Naive thymus-derived CD8-positive, alpha-beta T cell (primary cell): ENCODE measurements at places on chromosomes 12 and 14. TPM values are rescaled to one million over a fixed set of nuclear protein-coding genes. Genes with fewer than 3 reads are reported as not detected.
A peak's percentile ranks its signal among the peaks of the same experiment; 100 is the strongest.

- no peak for DNase-seq
These were observed 8.4 kb downstream of the TSPAN9 start for GRCh38 chr12:3085341-3086139.

GRCh38 chr14:74347097-74347794 lies 1.0 kb upstream of the VRTN start:
- no peak for DNase-seq

GRCh38 chr12:92735131-92735721 lies 32.4 kb downstream of the PLEKHG7 start:
- DNase-seq = no peak

ACRBP gene
- total RNA-seq = 14.3 TPM

MAP3K9 gene
- 7.8 TPM for total RNA-seq

LRP1-AS gene
- not detected for total RNA-seq

SLC6A15 gene
- not detected for total RNA-seq

MIP gene
- total RNA-seq = not detected

CHURC1 gene
- 99.9 TPM for total RNA-seq

DNA sequence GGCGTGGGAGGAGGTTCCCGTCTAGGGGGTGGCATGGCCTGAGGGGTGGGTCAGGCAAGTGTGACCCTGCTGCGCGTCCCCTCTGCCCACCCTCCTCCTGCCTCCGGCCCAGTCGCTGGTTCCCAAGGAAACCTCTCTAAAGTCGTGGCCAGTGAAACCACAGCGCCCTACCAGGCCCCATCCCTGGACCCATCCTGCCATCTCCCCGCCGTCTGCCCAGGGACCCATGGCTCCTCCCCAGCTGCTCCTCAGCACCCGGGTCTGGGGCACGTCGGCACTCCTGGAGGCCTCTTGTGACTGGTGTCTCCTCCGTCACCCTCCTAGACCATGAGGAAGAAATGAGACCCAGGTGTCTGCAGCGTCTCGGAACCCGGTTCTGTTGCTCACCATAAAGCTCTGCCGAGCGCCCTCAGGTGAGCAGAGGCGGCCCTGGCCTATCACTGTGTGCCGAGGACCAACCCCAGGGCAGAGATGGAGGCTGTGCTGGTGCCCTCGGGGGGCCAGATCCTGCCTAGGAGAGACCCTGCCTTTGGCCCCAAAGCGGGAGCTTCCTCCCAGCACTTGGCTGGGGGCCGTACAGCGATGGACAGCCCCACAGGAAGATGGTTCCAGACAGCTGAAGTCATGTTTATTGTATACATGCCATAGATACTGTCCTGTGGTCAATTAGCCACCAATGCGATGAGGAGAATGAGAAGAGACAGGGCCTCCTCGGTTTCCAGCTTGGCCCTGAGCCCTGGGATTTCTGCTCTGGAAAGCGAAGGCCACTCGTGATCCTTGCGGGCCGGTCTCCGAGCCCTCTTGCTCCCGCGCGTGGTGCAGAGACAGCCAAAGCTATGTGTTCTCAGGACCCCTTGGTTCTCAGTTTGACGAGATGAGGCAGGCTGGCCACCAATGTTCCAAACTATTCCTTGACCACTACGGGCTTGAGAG lies 222.5 kb upstream of the RTL1 start:
- no peak for DNase-seq

DNA sequence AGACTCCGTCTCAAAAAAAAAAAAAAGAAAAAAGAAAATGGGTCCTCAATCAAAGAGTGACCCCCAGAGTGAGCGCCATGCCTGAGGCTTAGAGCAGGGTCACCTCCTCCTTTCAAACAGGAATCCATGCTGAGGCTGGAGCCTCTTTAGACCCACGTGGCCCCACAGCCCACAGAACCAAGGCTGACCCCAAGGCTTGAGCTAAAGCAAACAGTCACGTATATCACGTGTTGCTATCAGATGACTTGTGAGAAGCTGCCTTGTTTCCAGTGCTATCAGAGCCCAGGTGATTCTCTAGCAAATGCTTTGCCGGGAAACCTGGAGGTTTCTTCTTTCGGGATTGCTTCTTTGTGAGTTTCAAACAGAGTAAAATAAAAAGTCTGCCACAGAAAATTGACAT lies 31.7 kb upstream of the DYNC1H1 start:
- no peak for DNase-seq

ZNF664 gene
- 43.9 TPM for total RNA-seq

DNA sequence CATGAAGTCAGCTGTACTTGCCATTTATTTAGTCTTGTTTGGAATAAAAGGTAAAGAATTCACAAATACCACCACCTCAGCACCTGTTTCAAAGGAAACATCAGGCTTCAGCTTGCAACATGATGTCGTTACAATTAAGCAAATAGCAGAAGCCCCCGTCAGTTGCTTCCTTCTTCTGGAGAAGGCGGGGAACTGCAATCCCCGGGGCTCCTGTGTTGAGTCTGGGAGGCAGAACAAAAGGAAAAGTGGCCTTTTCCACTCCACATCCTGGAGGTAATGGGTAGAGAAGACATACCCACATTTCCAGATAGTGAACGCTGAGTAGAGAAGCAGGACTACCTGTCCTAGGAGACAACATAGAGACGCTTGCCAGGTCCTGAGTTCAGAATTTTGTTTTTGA lies 92.8 kb downstream of the DNAH10 start:
- no peak for DNase-seq

DNA sequence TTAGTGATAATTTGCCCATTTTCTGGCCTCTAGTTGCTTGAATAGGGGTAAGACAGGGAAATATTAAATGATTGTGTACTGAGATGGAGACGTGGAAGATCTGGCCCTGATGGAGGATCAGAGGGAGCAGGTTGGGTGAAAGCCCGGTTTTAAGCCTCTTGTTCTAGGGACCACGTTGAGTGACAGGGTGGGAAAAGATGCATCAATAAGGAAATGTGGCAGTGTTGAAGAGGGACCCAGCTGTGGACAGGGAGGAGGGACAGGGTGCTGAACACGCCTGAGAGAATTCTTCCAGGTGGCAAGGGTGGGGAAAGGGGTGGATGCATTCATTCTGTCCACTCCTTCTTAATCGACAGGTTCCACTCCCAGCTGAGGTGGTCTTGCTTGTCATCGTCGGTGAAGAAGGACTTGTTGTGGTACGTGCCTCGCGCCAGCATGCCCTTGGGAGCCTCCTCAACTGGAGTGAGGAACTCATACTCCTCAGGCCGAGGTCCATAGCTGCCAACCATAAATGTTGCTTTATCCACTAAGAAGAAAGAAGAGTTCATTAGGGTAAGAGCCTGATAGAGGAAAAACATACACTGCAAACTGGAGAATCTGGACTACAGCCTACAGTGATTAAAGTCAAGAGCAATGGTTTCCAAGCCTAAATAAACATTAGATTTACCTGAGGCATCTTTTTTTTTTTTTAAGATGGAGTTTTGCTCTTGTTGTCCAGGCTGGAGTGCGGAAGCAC lies 4.0 kb upstream of the ERP27 start:
- no peak for DNase-seq

DNA sequence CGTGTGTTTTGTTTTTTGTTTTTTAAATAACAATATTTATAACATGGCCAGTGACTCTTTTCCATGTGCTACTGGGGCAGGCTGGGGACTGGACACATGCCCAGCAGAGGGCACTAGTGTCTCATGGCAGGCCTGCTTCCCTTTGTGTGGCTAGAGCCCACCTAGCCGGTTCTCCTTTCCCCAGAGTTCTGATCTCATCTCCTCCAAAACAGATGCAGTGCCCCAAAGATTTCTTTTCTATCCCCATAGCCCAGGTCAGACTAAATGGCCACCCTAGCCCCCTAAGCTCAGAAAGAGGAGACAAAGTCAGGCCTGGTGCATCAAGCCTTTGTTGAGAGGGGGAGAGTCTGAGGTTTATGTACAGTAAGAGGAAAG lies 21.2 kb downstream of the PRPF40B start:
- DNase-seq = peak; percentile 79

DNA sequence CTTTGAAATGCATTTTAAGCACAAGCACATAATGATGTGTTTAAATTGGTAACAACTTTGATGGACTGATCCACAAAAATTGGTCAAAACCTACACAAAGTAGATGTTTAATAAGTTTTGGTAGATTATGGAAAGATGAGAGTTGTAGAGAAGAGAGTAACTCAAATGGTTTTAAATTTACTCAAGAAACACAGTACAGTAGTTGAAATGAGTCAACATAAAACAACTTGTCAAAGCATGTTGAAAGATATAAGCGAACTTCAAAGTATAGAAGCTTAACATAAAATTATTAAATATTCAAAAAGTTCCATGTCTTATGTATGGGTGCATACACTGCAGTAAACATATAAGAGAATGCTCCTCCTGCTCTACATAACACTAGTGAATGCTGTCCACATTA lies 49.4 kb downstream of the KITLG start:
- DNase-seq = no peak

- DNase-seq = no peak
These were observed 41.4 kb upstream of the EML1 start for GRCh38 chr14:99751539-99752485.

GRCh38 chr12:68793436-68793835 lies 14.5 kb upstream of the MDM2 start:
- DNase-seq = no peak

FAM186B gene
- total RNA-seq = 0.33 TPM

RFLNA gene
- not detected for total RNA-seq

GRCh38 chr14:105485739-105486162 lies 935 bp upstream of the CRIP1 start:
- peak; percentile 60 for DNase-seq

SCN8A gene
- total RNA-seq = 1.8 TPM

KRT82 gene
- not detected for total RNA-seq

HRK gene
- 0.30 TPM for total RNA-seq

GRCh38 chr14:69288956-69289705 lies 29.2 kb downstream of the GALNT16 start:
- DNase-seq = no peak

DNA sequence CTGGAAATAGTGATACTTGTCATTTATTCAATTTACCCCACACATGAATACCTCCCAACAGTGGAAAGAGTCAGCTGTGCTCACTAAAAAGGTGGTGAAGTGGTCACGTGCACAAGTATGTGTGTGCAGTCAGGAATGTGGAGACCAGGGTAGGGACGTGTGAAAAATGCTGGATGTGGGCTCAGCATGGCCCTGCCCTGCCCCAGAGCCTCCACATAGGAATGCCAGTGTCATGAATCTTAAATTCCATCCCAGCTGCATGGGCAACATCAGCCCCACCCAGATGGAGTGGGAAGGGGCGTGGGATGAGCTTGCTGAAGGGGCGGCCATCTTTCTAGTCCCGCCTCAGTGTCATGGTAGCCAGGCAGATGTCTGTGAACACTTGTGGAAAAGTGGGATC lies 87.7 kb downstream of the C12orf75 start:
- no peak for DNase-seq

DNA sequence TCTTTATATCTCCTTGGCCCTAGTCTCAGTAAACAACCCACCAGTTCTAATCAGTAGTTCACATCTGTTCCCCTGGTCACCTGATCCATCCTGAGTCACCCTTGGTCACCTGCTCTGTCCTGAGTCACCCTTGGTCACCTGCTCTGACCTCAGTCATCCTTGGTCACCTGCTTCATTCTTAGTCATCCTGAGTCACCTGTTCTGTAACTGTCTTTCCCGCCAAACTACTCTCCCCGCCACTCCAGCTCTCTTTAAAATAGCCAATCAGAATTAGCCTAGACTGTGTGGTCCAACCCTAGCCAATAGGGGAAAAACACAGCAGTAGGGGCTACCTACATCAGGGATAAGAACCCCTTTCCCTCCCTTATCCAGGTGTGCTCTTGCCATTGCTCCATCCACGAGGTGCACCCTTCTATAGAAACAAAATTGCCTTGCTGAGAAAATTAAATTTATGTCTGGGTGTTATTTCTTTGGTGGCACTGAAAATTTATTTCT lies 245.4 kb upstream of the DIO3 start:
- no peak for DNase-seq
